Glutamatergic neuron (in vitro differentiated cells): ENCODE measurements at places on chromosomes 3 and 15.

- DNase-seq = no peak
These were observed 843.9 kb downstream of the TUSC7 start for GRCh38 chr3:117553461-117553860.

- DNase-seq = no peak
These were observed 278.3 kb downstream of the FGF12 start for GRCh38 chr3:192449036-192449435.

DNA sequence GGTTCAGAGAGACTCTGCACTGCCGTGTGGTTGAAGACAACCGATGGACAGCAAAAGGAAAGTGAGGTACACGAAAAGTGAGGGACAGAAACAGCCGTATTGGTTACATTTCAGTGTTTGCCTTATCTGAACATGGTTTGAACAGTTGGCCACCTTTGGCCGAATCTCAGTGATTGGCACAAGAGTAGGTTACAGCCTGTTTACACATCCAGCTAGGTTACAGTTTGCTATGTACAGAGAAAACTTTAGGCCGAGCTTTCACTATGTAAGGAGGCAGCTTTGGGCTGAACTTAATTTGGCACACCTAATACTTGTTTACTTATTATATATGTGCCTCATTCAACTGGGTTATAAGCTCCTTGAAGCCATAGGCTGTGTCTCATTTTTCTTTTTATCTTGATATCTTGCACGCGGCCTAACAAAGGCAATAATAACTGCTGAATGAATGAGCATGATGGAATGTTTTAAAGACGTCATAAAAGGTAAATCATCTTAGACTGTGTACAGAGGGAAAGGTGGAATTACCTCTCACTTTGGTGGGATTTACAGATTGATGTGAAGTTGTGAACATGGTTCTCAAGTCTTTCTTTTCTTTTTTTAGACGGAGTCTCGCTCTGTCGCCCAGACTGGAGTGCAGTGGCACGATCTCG lies 17.2 kb upstream of the GREM1 start:
- DNase-seq = no peak

DNA sequence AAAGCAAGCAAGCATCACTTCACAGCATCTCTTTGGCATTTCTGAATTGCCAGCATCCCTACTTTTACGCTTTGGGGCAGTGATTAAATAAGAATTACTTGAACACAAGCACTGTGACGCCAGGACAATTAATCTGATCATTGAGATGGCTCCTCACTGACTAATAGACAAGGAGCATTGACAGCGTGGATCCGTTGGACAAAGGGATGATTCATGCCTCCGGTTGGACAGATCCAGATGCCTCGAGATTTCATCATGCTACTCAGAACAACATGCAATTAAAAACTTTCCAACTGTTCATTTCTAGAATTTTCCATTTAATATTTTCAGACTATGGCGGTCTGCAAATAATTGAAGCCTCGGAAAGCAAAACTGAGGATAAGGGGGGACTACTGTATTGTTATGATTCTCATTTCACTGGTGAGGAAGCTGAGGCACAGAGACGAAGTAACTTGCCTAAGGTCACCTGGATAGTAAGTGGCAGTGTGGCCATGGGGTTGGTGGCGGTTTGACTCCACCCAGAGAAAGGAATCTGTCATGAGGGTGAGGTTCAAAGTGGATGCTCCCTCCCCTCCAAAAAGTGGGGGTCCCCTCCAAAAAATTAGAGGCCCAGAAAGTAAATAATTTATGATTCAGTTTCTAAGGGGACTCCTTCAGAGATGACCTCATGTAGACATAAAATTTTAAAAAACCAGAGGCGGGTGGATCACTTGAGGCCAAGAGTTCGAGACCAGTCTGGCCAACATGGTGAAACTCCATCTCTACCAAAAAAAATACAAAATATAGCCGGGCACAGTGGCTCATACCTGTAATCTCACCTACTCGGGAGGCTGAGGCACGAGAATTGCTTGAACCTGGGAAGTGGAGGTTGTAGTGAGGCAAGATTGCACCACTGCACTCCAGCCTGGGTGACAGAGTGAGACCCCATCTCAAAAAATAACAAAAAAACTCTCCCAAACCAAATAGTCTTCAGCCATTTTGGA lies 12.3 kb upstream of the PGPEP1L start:
- no peak for DNase-seq

GRCh38 chr3:192655040-192655439 lies 72.3 kb downstream of the FGF12 start:
- DNase-seq = no peak

GRCh38 chr3:188339410-188340295 lies 185.7 kb downstream of the LPP start:
- DNase-seq = no peak

GRCh38 chr3:54691289-54691771 lies 236.5 kb downstream of the LRTM1 start:
- no peak for DNase-seq

GRCh38 chr3:133573054-133573628 lies 345 bp upstream of the CDV3 start:
- peak; percentile 100 for DNase-seq

GRCh38 chr3:50502225-50502583 lies 1.2 kb downstream of the CACNA2D2 start:
- no peak for DNase-seq

- DNase-seq = peak; percentile 28
These were observed at the start of gene CTXN2 for GRCh38 chr15:48191574-48192225. Gene CTXN2 (plus strand): TSS chr15:48191665. CDS start chr15:48201301, 9,636 bp downstream.

DNA sequence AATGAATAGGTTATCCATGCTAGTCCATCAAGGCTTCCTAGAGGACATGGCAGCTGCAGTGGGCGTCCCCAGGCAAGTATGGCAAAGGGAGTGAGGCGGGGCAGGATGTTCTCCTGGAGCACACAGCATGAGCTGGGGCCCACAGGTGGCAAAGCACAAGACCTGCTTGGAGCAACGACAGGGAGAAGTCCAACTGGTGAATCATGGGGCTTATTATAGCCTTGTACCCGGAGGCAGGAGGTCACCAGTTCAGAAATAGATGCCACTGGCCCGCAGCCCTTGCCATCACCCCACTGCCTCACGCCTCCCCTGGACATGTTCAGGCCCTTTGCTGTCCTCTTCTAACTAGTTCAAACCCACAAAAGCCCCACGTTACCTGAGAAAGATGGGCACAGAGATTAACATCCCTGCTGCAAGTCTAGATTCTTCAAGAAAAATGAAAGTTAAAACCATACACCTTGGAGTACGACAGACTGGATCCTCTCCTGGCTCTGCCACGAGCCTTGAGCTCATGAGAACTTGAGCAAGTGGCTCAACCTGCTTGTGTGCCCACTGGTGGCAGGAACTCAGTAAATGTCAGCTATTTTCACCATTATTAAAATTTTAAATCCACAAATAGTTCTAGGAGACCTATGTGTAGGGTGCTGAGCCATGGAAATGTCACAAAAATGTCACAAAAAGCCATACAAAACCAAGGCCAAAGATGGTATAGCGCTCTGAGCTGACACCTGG lies 1.8 kb upstream of the SRGAP3 start:
- DNase-seq = no peak

DNA sequence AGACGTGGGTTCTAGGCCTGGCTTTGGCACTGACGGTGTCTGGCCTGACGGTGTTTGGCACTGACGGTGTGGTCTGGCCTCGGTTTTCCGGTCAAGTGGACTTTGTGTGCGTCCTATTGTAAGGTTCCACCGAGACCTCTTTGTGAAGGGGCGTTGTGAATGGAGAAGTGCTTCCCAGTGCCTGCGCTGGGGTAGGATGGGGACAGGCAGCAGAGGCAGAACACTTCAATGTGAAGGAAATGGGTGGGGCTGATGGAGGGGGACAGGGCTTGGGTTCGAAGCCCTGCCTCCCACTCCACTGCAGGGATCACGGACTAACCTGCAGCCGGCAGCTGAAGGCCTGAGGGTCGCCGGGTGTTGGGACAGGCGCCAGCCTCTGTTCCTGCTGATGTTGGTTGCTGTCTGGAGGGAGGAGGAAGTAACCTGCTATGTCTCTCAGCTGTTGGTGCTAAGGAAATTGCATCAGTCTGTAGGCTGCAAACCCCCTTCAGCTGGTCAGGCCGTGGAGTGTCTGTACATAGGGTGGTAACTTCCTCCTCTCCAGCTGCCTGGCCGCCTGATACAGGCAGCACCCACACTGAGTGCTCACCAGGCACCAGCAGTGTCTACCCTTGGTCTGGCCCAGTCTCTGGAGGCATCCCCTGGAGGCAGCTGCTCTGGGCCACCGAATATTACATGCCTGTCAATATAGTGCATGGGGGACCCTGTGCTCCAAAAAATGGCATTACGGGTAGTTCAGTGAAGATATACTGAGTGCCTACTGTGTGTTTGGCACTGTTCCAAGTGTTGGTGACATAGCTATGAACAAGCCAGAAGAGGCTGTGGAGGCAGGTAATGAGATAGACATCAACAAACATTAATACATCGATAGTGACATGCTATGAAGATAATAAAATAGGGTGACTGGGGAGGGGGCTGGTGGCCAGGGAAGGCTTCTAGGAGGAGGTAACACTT lies 1.1 kb downstream of the TM6SF1 start:
- no peak for DNase-seq

- DNase-seq = no peak
These were observed 405.7 kb upstream of the MCTP2 start for GRCh38 chr15:93825682-93826081.

DNA sequence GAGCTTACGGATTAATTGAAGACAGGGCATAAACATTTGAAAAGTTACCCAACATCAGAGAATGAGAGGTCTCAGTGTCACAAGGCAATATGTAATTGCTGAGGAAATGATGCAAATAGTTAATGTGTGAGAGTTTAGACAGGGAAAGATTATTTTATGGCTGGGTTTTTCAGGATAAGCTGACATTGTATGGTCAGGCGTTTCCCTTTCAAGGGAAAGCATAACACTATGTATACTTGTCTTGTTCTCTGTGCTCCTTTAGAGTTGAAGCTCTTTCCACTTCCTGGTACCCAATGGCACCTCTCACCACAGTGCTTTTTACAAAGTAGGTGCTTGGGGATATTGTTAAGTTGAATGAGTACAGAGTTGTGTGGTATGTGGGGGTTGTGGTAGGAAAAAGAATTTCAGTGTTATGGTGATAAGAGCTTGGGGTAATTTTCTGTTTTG lies 19.9 kb downstream of the IQGAP1 start:
- no peak for DNase-seq

- DNase-seq = no peak
These were observed 47.0 kb upstream of the RBP1 start for GRCh38 chr3:139586420-139587017.

DNA sequence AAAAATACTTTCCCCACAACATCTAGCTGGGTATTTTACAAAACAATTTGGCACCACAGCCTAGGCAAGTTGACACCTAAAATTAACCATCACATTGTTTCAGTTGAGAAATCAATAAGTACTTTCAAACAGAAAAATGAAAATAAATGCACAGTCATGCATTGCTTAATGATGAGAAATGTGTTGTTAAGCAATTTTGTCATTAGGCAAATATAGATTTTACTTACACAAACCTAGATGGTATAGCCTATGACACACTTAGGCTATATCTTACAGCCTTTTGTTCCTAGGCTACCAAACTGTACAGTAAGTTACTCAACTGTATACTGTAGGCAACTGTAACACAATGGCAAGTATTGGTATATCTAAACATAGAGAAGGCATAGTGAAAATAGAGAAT lies 608.6 kb upstream of the BCHE start:
- no peak for DNase-seq

- no peak for DNase-seq
These were observed 281.9 kb downstream of the TLE3 start for GRCh38 chr15:69815793-69816192.

- DNase-seq = no peak
These were observed 36.0 kb downstream of the BTLA start for GRCh38 chr3:112463250-112463649.

- no peak for DNase-seq
These were observed 3.7 kb downstream of the SHQ1 start for GRCh38 chr3:72844436-72844993.

DNA sequence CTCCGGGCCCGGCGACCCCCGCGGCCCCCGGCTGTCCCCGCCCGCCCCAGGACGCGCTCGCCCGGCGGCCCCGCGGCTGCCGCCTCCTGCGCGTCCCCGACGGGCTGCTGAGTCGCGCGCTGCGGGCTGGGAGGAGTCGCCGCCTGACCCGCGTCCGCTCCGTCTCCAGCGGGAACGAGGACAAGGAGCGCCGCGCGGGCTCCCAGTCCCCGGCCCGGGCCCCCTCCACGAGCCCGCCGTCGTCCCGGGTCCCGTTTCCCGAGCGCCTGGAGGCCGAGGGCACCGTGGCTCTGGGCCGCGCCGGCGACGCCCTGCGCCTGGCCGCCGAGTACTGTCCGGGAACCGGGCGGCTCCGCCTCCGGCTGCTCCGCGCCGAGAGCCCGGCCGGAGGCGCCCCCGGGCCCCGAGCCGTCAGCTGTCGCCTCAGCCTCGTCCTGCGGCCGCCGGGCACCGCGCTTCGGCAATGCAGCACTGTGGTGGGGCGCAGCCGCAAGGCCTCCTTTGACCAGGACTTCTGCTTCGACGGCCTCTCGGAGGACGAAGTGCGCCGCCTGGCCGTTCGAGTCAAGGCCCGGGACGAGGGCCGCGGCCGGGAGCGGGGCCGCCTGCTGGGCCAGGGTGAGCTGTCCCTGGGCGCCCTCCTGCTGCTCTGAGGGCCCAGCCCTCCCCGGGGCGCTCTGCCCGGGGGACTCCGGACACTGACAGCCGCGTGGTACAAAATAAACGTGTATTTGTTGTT lies 1.5 kb downstream of the C2CD4A start:
- peak; percentile 60 for DNase-seq

- no peak for DNase-seq
These were observed 31.1 kb downstream of the DGKG start for GRCh38 chr3:186330772-186331460.

- no peak for DNase-seq
These were observed 4.1 kb upstream of the C3orf22 start for GRCh38 chr3:126562737-126563276.

DNA sequence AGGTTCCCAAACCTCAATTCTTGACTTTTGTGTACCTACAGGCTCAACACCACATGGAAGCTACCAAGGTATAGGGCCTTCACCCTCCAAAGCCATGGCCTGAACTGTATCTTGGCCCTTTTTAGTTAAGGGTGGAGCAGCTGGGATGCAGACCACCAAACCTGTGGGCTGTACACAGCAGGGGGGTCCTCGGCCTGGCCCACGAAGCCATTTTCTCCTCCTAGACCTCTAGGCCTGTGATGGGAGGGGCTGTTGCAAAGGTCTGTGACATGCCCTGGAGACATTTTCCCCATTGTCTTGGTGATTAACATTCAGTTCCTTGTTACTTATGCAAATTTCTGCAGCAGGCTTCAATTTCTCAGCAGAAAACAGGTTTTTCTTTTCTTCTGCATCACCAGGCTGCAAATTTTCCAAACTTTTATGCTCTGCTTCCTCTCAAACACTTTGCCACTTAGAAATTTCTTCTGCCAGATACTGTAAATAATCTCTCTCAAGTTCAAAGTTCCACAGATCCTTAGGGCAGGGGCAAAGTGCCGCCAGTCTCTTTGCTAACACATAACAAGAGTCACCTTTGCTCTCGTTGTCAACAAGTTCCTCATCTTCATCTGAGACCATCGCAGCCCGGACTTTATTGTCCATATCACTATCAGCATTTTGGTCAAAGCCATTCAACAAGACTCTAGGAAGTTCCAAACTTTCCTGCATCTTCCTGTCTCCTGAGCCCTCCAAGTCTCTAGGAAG lies 90.9 kb upstream of the PLXND1 start:
- no peak for DNase-seq
